Bone marrow (tissue), 2 donors: ENCODE measurements at places on chromosomes 2 and 18.

GRCh38 chr18:68234676-68235075 lies 480.2 kb downstream of the TMX3 start:
- DNase-seq, result no peak

DNA sequence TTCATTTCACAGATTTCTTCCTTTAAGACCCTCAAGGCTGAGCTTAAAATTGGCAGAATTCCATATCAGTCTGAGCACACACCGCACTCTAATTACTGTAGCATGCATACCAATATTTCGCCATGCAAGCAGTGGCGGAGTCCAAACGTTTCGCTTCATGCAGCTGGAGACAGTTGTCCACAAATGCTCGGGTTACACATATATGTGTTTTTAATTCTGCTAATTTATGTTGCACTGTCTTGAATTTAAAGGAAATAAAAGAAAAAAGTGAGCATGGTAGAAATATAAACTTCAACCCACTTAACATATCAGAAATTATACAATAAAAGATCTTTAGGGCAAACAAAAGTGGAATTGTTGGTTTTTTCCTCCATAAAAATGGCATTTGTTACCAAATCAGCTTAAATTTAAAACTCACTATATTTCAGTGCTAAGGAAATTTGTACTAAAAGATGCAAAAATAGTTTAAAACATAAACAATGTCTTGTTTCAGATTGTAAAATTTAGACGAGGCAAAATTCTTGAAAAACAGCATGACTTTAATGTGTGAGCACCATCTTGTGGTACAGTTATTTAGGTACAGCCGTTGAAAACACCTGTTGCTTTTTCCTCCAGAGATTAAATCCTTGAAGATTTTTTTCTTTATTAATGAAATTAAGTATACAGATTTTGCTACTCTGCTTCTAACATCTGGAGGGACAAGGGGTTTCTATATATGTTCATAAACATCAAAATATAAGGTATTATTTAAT lies 24.1 kb upstream of the KANSL1L start:
- no peak for DNase-seq

GRCh38 chr2:9990736-9991135 lies 39.2 kb downstream of the GRHL1 start:
- DNase-seq, result no peak

DNA sequence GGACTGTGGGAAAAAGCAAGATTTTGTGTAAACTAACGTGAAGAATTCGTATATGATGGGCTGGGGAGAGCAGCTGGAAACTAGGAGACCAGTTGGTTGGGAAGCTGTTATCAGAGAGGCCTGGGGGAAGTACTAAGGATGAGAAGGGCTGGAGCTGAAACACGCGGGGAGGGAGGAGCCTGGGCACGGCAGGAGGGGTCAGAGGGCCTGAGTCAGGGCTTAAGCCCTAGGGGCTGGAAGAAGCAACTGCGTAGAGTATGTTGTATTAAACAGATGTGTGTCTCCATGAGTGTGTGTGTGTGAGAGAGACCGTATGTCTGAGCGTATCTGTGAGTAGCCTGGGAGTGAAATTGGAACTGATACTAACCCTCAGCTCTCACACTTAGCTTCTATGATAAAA lies 8.4 kb downstream of the POMC start:
- DNase-seq, result no peak

DNA sequence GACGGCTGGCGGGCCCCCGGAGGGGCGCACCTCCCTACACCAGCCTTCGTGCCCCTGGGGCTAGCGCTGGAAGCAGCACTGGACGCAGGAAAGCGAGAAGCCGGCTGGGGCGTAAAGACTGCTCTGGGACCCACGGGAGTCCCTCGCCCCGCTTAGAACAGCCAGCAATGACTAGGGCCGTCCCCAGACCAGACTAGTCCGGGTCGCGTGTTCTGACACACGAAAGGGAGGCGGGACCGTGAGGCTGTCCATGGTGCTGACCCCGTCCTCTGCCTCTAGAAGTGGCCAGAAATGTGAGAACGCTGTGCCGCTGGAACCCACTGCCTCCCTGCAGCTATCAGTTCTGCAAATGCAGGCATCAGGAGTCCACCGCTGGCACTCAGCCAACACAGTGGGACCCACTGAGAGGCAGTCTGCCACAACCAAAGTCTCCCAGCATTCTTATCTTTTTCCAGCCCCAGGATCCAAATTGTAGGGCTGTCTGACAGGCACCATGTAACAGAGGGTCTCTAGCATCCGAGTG lies at the start of gene UCN:
Gene UCN (minus strand): TSS at position 87 of the 523 bp plus-strand sequence. CDS start 550 bp downstream, outside the sequence.
- no peak for DNase-seq

- DNase-seq, result no peak
These were observed 738 bp downstream of the CHST9 start for GRCh38 chr18:27184115-27185024.

DNA sequence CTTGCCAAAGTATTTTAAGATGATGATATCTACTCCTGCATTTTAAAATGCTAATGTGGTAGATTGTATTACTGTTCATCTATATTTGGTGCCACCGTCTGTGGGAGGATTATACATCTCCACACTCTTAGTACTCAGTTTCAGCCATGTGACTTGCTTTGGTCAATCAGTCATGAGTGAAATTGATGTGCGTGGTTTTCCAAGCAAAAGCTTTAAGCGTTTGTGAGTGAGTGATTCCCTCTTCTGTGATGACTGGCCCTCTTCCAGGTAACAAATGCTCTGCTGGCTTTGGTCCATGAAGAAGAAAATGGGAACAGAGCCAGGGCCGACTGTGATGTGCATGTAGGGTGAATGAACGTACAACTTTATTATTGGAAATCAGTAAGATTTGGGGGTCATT lies 330.4 kb downstream of the LPIN1 start:
- DNase-seq, result no peak

DNA sequence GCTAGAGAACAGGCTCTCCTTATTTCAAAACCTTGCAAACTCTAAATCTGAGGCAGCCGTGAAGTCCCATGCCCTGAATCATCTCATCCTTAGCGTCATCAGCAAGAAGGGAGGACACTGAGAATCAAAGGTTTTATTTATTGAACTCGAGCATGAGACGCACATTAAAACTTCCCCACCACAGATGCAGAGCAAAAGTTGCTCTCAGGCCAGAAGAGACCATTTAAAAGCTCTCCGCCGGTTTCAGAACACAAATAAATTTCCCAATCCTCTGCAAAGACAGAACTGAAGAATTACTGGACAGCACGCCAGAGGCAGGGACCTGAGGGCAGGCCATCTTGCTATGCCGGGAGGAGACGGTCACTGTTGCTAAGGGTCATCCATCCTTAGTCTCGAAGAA lies 1.3 kb downstream of the AMMECR1L start:
- no peak for DNase-seq

DNA sequence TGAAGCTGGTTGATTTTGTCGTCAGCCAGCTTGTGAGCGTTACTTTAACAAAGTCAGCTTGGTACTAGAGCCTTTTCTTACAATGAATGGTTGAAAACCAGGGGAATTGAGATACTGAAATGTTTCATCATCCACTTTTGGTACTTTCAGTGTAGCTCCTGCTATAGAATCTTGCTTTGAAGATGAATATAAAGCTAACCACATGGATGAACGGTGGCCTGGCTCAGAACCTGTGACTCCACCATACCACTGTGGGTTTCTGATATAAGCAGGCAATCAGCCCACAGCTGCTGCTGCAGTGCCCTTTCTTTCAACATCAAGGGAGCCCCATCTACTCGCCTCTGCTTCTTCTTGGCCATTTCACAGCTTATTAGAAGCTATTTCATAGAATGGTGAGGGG lies 53.2 kb upstream of the GPR45 start:
- no peak for DNase-seq

DNA sequence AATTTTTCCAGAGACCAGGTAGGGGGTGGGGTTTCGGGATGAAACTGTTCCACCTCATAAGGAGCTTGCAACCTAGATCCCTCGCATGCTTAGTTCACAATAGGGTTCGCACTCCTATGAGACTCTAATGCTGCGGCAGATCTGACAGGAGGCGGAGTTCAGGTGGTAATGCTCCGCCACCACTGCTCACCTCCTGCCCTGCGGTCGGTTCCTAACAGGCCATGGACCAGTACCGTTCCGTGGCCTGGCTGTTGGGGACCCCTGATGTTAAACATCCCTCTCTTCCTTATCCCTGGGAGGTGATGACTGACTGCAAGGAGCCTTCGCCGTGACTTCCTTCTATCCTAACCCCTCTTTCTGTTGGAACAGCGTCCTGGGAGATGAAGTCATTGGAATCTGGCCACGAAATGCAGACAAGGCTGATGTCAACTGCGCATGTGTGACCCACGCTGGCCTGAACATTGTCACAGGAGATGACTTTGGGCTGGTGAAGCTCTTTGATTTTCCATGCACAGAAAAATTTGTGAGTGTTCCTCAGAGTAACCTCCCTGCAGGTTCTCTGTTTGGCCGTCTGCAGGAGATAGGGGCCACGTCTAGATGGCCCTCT lies 82.4 kb downstream of the RTN4 start:
- DNase-seq, result no peak

DNA sequence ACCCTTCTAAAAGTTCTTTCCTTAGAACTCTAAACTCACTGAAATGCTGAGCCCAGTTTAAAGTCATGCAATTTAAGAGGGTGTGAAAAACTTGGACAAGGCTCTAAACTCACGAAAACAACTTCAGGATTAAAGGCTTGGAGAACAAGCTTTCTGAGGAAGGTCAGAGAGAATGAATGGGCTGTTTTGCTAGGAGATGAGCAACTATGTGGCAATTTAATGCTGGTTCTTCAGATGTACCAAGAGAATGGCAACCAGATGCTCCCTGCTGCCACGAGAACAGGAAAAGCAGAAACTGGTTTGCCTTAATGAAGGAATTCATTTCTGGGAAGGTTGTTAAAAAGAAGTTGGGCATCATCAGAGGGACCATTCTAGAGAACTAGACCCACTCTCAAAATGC lies 77.8 kb upstream of the PMAIP1 start:
- no peak for DNase-seq

- DNase-seq, result no peak
These were observed 49.0 kb downstream of the ACTR2 start for GRCh38 chr2:65276609-65277008.

- no peak for DNase-seq
These were observed 209.4 kb upstream of the RBBP8 start for GRCh38 chr18:22723773-22724172.

GRCh38 chr2:31318361-31319336 lies 84.7 kb downstream of the EHD3 start:
- DNase-seq, result peak; percentile 14

DNA sequence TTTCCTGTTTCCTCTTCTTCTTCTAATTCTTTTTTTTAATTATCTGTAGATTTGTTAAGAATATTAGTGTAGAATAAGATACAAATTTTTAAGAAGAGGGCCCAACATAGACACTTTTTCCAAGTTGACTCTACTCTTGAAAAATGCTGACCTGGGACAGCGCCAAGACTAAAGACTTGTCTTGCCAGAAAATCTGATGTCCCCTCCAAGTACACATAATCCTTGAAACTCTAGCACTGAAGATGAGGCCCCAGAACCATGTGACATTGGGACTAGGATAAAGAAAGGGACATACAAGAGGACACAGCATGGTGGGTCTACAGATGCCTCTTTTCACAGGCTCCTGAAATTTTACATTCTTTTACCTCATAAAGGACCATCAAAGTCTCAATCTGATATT lies 271.6 kb upstream of the SESTD1 start:
- no peak for DNase-seq

- DNase-seq, result no peak
These were observed 608 bp downstream of the CDH7 start for GRCh38 chr18:65751155-65752085.

DNA sequence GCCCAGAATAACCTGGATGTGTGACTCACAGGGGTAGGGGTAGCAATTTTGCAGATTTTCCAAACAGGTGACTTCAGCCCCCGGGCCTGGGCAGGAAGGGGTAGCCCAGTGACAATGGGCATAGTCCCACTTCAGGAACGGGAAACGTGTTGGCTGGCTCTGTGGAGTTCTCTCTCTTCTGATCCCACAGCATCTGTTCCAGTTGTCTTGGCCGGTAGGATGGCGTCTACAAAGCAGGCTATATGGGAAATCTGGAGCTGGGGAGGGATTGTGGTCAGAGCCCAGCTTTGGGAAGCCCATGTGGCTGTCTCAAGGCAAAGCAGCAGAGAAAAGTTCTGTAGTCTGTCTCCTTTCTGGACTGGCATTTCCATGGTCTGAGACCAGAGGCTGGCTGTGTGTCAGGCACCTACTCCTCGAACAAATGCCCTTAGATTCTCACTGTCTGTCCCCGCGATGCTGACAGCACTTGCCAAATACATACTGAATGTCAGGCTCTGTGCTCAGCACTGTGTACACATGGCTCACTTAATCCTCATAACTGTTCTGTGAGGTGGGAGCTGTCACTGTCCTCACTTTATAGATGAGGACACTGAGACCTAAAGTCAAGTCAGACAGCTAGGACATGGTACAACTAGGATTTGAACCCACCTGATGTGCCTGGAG lies 17.9 kb upstream of the TMEM214 start:
- no peak for DNase-seq

- no peak for DNase-seq
These were observed 60.3 kb downstream of the LONRF2 start for GRCh38 chr2:100262046-100262445.

DNA sequence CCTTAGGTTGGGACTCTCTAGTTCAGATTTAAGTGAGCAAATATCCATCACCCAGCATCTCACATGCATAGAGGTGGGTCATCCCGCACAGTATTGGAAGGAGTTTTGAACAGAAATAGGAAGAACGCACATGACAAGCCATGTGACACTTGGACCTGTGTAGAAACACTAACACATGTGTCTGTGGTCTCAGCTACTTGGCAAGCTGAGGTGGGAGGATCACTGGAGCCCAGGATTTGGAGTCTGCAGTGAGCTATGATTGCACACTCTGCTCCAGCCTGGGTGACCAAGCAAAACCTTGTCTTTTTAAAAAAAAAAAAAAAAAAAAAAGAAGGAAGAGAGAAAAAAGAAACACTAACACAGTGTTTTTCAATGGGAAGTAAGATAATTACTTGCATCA lies 5.4 kb upstream of the MTCL1 start:
- DNase-seq, result no peak

- DNase-seq, result no peak
These were observed 101.5 kb downstream of the KLF7 start for GRCh38 chr2:207064128-207064690.

DNA sequence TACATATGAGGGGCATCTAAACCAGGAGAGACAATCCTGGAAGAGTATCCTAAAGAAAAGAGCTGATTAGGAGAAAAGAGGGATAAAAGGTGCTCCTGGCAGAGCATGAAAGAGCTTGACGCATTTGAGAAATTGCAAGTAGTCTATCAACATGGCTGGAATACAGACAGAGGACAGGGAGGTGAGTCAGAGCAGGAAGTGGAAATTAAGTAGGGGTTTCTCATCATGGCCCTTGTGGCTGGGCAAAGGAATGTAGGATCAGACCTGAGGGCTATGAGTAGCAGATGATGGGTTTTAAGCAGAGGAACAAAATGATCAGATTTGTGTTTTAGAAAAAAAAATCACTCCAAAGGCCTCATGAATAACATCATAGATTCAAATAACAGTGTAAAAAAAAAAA lies 49.2 kb upstream of the UGP2 start:
- DNase-seq, result peak; percentile 22
